Tibial artery (tissue), 4 donors: ENCODE measurements at places on chromosomes 7 and 10.

GRCh38 chr10:16116404-16117304 lies 256.3 kb upstream of the MINDY3 start:
- no peak for DNase-seq

DNA sequence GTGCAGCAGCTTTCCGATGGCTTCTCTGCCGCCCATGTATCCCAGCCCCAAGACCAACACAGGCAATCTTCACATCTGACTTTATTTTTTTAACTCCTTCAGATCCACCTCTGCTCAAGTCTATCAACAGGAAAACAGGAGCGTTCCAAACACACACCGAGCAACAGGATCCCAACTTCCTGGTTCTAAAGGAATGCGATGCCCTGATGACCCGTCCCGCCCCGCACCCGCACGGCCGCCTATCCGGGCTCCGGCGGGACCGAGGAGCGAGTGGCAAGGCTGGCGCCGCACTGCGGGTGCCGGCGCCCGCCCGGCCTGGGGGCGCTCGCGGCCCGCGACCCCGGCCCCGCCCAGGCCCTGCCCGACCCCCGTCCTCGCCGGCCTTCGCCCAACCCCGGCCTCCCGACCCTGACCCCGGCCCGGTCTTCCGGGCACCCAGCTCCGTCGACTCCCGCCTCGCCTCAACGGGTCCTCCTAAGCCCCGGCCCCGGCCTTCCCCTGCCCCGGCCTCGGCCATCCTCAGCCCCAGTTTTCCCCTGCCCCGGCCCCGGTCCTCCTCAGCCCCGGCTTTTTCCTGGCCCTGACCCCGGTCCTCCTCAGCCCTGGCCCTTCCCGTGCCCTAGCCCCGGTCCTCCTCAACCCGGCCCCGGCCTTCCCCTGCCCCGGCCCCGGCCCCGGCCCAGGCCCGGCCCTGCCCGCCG lies 730 bp downstream of the LARP4B start:
- DNase-seq = peak; percentile 70

DNA sequence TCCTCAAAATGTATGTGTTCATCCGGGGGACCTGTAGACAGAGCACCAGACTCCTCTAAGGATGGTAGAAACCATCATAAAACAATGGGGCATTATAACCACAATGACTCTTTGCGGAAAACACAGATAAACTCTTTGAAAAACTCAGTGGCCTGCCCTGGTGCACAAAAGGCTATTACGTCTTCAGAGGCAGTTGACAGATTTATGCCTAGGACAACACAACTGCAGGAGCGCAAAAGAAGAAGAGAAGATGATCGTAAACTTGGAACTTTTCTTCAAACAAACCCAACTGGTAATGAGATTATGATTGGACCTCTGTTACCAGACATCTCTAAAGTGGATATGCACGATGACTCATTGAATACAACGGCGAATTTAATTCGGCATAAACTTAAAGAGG lies 6.0 kb downstream of the RBM48 start:
- no peak for DNase-seq

GRCh38 chr7:39623732-39624441 lies 515 bp downstream of the RALA start:
- DNase-seq = no peak

DNA sequence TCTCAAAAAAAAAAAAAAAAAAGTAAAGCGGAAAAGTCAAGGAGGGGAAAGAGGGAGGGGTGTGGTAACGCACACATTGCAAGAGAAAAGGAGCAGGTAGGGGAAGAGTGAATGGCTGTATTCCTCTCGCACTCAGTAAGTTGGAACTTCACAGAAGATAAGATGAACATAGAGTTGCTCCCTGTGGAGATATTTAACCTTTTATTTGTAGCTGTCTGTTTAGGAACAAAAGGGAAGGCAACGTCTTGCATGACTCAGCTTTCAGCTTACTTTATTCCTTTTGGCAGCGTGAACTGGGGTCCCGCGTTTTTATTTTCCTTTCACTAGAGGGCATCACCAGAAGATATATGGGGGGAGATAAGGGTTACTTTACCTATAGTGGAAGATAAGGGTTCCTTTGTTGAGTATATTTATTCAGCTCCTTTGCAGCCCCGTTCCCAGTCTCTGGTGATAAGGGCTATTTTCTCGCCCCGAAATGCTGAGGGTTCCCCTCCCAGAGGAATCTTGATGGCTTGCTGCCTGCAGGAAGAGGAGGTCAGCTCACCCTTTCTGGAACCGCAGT lies 78.5 kb downstream of the APBB1IP start:
- DNase-seq = no peak

DNA sequence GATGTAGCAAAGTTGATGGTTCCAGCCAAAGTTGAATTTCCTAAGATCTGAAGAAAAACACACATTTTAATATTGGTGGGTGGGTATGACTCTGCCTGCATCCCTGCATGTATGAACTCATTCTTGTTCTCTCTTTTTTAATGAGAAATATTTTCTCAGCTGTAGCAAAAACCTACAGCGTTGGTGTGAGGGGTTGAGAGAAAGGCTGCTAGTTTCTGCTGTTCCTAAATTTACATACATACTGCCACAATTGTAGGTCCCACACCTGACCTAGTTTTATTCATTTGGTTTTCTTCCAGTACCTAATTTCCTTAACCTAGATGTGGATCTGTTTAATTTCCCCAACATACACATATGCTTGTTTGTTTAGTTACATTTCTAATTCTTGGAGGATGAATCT lies 4.6 kb downstream of the AGFG2 start:
- no peak for DNase-seq

GRCh38 chr7:114864278-114864677 lies 57.6 kb upstream of the MDFIC start:
- DNase-seq = no peak

DNA sequence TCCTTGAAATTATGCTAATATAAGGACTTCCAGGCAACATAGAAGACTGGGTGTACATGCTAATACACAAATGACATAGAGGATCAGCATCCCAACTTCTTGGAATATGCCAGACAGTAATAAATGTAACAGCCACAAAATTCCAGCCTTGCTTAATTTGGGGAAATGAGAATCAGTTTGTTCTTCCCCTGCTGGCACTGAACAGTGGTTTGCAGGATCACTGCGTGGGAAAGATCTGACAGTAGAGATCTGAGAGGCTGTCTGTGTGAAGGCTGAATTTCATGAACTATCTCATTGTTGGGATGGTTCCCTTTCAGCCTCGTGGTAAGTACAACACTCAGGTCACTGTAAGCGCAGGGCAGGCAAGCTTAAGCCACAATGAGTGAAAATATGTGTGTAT lies 1078.0 kb downstream of the LRMDA start:
- no peak for DNase-seq

DNA sequence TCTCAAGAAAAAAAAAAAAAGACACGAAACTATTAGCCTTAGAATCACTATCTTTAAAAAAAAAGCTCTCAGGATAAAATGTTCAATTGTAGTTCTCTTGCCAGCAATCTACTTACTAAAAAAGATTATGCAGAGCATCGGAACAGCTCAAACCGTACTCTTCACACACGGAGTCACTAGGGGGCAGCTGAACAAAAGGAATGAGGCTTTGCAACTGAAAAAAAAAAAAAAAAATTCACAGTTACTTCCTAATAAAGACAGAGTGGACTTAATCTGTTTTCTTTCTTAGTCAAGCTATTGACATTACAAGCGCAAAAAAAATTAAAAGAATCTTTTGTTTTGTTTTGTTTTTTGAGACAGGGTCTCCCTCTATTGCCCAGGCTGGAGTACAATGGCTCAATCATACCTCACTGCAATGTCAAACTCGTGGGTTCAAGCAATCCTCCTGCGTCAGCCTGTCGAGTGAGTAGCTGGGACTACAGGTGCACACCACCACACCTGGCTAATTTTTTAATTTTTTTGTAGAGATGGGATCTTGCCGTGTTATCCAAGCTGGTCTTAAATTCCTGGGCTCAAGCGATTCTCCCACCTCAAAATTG lies 11.5 kb downstream of the PMS2 start:
- DNase-seq = peak; percentile 47

DNA sequence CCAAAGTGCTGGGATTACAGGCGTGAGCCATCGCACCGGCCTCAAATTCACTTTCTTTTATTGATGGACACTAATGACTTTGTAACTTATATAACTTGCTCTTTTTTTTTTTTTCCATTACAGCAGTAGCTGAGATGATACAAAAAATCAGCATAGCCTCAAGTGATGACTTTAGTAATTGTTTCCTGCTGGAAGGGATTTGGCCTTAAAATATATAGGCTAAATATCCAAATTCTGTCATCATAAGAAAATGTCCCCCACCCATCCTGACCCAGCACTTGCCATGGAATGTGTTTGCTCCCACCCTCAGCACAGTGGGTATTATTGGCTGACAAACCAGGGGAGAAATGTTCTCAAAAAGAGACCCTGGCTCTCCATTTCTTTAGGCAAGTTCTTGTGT lies 1264.1 kb upstream of the AUTS2 start:
- no peak for DNase-seq

GRCh38 chr7:30934225-30934624 lies 22.6 kb downstream of the AQP1 start:
- no peak for DNase-seq

DNA sequence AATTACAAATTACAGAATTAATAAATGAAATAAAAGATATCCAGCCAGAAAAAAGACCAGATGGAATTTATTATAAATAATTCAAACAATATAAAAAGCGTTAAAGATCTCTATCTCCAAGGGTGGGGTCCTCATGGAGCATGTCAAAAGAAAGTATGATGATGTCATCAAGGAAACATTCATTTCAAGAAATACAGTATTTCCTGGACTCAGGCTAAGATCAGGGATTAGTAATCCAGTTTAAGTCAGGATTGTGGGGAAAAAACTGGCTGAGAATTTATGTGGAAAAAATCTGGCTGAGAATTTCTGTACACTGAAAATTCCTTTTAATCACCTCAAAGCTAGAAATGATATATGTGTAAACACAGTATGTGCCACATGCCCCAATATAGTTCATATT lies 1075.3 kb downstream of the XPNPEP1 start:
- DNase-seq = no peak

GRCh38 chr10:31792745-31793144 lies 135.9 kb downstream of the ARHGAP12 start:
- no peak for DNase-seq

DNA sequence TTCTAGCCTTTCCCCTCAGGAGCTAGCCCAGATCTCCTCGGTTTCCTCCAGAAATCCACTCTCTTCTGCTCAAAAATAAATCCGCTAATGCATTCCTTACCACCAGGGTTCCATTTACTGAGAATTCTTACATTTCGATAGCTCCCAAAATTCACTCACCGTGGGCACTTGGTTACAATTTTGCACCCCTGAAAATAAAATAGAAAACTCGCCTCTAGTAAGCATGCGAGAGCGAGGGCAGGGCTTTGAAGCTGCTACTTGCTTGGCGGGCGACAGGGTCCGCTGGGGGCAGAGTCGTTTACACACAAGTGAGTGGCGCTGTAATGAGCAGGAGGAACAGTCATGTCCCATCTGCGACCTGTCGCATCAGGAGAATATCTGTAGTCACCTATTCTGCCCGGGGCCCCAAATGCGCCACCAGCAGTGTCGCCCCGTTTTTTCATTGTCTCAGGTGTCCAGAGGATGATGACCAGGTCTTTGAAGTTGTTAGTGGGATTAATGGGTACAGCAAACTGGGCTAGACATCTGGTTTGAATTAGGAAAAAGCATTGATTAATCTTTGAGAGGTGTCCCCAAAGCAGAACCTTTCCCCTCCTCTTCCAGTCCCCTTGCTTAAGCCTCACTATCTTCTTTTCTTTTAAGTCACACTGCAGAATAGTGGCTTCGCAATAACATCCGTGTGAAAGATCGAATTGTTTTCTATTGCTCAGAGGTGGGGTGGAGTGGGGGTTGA lies 1.2 kb upstream of the MEOX2 start:
- DNase-seq = peak; percentile 41

GRCh38 chr7:44572771-44573170 lies 937 bp downstream of the DDX56 start:
- DNase-seq = no peak

- DNase-seq = peak; percentile 74
Measured at GRCh38 chr10:62804356-62805230, at the start of gene ADO. ADO (plus strand) TSS chr10:62804720; CDS start chr10:62805060, 340 bp downstream.

DNA sequence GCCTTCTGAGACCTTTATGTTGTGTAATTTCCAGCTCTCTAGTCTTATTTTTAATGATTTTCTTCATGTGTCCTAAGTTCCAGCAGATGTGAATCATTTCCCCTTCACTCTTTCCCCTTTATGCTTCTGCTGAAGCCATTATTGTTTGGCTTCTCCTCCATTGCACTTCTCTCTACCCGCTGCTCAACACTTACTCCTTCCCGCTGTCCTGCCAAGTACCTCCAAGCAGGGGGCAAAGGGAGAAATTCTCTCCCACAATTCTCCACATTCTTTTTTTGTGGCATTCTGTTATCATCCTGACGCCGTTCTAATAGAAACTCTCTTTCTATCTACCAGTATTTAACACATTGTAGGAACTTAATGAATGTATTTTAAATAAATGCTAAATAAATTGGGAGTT lies 388.9 kb upstream of the TPK1 start:
- no peak for DNase-seq

DNA sequence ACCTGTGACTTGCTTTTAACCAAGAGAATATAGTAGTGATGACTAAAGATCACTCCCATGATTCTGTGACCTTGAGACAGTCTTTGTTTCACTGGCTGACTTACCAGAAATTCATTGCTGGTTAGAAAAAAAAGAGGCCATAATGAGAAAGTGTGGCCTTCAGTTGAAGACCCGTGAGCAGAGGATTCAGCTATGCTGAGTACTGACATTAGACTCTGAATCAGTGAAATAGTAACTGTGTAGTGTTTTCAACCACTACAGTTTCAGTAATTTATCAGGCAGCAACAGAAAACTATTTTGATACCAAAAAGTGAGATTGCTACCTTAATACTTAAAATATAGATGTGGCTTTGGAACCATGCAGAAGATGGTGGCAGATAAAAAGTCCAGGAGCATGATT lies 298.0 kb upstream of the KCND2 start:
- no peak for DNase-seq

- DNase-seq = no peak
Measured at GRCh38 chr7:132618271-132618955, 42.1 kb upstream of the PLXNA4 start.

GRCh38 chr7:55189146-55189766 lies 170.4 kb downstream of the EGFR start:
- DNase-seq = no peak

- no peak for DNase-seq
Measured at GRCh38 chr7:128889121-128889520, 21.4 kb downstream of the KCP start.

DNA sequence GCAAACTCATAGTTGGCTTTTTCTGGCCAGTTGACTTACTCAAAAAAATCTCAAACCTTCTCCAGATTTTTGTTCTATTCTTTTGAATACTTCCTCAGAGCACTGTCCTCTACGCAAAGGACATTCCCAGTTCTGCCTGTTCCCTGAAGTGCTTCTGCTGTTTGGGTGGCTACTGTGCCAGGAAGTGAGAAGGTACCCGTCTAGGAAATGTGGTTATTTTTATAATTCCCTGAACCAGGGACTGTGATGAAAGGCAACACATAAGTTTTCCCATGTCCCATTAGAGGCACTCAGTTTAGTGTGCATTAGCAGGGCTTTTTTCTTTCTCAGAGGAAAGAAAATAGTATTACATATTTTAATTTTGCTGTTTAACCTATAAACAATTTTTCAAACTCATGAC lies 370.3 kb downstream of the PHTF2 start:
- DNase-seq = no peak
